ENCODE measurements at places on chromosomes 6 and 20.

DNA sequence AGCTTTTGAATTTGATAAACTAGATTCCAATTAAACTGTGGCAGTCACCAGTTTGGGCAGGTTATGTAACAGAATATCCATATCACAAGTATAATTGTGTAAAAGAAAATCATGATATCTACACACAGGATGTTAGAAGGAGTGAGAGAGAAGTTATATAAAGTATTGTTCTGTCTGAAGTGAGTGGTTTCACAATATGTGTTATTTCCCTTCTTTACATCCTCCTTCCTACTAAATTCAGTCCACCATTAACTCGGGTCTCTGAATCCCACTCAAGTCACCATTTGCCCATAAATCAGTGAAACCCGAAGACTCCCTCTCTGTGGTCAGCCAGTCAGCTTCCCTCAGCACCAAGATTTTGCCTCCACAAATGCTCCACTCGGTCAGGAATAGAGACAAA, 796 bp downstream of the HLA-DQB1 start:
- DNase-seq = no peak

DNA sequence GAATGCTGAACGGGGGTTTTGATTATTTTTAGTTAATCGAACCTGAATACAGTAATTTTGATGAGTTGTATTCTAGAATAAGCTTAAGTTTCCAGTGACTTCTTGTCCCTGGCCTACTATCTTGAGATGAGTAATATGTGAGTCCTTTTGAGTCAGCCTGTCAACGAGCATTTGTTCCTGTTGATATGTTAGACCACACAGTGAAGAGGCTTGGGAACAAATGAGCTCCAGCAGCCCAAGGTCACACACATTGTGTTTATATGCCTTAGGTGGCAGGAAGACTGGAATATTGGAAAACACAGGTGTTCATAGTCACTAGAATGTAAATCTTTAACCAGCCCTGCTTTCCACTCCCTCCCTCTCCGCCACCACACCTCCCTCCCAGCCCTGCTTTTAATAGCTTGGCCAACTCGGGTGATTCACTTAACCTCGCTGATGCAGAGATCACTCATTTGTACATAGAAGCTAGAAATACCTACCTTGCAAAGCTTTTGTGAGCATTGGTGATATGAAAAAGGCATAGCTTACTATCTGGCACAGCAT, 9.1 kb downstream of the SMPDL3A start:
- no peak for DNase-seq

DNA sequence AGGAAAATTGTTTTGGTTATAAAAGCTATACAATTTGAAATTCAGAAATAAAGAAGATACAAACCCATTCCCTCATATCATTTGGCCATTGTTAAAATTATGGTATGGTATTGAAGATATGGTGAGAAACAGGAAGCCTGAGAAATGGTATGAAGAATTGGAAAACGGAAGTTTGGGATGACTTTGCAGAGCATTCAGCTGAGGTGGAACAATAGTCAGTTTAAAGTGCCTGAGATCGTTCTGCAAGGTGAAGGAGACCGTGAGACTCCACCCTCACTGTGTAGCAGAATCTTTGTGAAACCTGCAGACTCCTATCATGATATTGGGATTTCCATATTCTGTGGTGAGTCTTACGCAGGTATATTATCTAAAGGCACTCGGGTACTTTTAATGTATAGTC, 97.3 kb downstream of the ADGRB3 start:
- DNase-seq = no peak

GRCh38 chr6:146470091-146470770, 73.4 kb upstream of the RAB32 start:
- DNase-seq = no peak

GRCh38 chr6:157668713-157669112, 154.3 kb upstream of the SNX9 start:
- DNase-seq = no peak

DNA sequence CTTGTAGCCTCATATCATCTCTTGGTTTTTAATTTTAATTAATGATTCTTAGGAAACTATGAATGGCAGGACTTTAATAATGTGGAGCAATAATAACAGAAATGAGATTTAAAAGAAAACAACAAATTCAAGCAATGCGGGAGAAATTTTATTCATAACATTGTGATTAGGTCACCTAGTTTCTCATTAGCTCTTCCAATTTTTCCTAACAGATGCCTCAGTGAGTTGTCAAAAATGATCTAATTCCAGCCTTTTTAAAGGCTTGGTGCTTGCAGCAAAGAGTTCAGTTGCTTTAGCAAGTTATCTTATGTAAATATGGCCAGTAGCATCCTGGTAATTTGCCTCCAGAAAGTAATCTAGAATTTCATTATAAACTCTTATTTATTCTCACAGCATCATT, 20.4 kb downstream of the PDE7B start:
- no peak for DNase-seq

GRCh38 chr20:33540427-33540826, 50.5 kb downstream of the CBFA2T2 start:
- no peak for DNase-seq

GRCh38 chr6:143732536-143732935, 54.8 kb downstream of the PHACTR2 start:
- no peak for DNase-seq

DNA sequence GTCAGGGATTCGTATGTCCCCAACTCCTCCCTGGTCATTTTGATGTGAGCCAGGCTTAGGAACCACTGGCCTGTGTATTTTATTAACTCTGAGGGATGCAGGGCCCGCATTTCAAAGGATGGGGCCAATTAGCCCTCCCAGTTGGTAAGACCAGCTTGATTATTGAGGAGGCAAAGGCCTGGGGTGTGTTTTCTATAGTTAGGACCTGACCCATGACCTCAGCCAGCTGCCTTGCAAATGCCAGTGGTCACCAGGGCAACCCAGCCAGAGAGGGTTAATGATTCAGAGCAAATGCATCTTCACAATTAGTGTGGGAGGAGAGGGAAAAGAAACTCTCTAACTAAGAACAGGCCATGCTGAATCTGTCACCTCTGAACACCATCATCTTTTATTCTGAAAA, 835.4 kb downstream of the MAFB start:
- no peak for DNase-seq

DNA sequence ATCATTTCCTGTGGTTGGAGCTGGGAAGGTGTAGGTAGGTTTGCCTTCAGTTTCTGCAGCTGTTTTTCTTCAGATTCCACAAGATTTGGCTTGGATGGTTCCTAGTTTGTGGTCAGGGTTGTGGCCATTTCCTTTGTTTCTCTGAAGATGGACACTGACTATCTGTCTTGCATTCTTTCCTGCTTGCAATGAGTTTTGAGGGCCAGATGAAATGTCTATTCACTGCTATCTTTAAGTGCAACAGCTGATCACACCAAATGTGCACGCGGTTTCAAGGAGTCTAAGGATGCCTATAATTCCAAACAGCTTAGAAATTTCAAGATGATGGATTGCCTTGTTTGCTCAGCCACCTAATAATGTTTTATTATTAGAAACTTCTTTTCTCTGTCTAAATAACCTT, 28.4 kb downstream of the IL20RA start:
- DNase-seq = no peak

GRCh38 chr6:144855812-144856531, 570.8 kb downstream of the UTRN start:
- DNase-seq = no peak

GRCh38 chr20:49989234-49990065, 6.7 kb downstream of the SNAI1 start:
- DNase-seq = no peak

DNA sequence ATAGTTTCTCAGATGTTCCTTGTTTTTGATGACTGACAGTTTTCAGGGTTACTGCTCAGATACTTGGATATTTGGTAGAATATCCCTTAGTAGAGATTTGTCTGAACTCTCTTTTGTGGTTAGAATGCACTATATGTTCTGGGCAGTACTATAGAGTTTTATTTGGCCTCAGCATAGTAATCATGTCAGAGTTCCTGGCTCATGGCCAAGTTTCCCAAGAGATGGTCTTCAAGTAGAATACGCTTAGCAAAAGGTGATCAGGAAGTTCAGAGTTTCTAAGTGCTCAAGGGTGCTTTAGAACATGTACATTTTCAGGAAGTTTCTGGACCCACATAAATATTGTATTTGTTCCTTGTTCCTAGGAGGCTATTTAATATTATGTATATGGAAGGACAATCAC, 1209.7 kb upstream of the GJE1 start:
- DNase-seq = no peak

DNA sequence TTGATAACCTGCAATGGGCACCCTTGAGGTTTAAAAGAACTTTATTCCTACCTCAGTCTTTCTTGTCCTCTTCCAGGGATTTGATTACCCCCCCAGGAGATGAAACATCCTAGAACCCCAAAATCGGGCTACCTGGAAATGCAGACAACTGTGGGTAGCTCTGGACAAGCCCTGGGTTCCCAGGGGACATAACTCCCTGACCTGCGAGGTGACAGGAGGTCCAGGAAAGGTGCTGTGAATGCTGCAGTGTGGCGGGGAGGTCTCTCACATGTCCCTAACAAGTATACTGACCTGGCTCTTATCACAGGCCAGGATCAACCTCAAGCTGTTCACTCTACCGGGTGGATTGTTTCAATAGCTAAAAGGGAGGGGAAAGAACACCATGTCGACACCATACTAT, 11.6 kb downstream of the JAG1 start:
- no peak for DNase-seq

- no peak for DNase-seq
Observed at GRCh38 chr6:157670466-157671186, 152.4 kb upstream of the SNX9 start.

DNA sequence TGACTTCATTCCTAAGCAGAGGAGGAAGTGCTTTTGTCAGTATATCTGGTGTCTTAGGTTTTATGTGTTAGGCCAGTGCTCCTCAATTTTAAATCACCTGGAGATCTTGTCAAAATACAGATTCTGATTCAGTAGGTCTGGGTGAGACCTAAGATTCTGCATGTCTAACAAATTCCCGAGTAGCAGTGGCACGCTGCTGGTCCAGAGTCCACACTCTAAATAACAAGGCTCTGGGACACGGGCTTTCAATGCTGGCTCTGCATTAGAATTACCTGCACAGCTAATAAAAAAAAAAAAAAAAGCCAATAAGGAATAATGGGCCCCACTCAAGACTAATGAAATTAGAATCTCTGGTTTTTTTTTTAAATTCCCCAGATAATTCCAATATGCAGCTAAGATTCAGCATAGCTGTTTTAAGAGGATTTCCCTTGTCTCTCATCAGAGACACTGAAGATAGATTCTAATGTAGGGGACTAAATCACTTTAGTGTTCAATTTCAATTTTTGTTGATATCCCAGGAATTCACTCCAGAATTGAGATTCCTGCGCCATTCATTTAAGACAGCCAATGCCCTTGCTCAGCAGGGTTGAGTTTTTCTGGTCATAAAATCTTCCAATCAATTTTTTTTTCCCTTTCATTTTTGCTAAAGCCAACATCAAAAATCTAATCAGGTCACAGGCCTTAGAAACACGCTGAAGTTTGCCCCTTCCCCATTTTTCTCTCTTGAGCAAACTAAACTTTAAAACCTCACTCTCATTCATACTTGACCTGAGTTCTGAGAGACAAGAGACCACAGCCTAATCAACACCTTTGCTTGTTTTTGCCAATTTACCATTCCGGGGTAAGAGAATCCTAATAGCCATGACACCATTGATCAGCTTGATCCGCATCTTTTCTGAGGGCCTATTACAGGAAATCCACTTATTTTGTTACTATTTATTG, 2.4 kb downstream of the TDP2 start:
- DNase-seq = no peak

- no peak for DNase-seq
Observed at GRCh38 chr6:50091641-50092040, 41.9 kb upstream of the DEFB112 start.

GRCh38 chr20:39049148-39049547, 87.0 kb downstream of the DHX35 start:
- no peak for DNase-seq

DNA sequence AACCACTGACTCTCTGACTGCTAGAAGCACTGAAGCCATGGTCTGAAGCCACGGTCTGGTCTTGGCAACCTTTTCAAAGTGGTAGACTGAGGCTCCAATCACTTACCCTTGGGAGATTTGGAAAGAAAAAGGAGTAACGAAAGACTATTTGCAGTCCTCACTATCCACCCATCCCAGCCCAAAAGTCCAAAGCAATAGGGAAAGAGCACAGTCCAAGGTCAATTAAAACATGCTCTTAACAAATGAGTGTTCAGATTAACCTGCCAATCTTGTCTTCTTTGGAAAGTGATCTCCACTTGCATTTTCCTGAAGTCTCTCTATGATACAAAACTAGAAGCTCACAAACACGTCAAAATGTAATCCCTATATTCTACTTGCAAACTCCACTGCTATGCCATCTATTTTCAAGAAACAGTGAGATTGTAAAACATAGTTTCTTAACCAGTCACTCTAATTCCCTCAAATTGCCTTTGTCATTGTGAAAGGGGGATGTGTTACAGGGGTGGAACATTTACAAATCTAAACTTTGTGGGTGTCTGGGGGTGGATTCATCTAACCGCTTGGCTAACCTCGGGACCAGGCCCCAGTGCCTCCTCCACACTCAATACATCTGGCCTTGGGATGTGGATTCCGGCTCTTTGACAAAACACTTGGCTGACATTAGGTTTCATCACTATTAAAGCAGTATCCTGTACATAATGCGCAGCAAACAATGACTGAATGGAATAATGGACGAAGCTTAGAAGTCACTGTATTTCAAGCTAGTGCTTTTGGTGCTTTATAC, 56.4 kb downstream of the B4GALT5 start:
- no peak for DNase-seq

DNA sequence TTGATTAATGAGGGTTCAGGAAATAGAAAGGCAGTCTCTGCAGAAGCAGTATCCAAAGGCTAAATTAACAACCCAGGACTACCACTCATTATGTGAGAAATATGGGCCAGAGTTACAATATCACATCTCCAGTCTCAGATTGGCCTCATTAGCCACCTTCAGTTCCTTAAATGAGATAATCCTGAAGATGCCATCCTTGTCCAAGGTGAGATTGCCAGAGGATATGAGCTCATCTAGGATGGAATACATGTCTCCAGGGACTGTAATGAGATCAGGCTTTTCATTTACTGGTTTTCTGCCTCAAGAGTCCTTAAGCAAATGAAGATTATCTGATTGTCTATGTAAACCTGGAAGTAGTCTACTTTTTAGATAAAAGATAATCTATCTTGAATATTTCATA, 196.3 kb downstream of the FUT9 start:
- no peak for DNase-seq

- DNase-seq = no peak
Observed at GRCh38 chr6:166507809-166508564, 78.5 kb downstream of the RAMACL start.

DNA sequence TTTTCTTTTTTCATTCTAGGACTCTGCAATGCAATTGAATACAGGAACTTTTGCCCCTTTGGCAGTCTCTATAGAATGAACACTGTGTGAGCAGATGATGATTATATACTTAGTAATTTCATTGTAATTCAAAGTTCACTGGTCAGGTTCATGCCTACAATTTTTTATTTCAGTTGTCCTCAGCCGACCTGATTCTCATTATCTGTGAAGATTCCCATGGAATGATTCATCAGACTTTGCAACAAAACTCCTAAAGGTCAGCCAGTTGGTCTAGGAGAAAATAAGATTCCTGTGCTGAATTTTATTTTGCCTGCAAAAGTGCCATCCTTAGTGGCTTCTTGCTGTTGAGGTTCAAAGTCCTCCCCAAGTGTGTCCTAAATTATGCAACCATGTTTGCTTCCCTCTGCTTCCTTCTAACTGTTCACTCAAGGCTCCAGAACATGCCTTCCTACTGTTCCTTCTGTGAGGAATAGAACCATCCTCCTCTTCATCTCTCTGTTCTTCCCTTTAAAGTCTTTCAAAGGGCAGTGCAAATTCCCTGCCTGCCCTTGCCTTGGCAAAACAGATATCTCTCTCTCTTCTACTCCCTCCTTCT, 194.2 kb upstream of the CNR1 start:
- no peak for DNase-seq

Data from stimulated activated CD8-positive, alpha-beta memory T cell treated with anti-CD3 and anti-CD28 coated beads, Interleukin-7, amount 100 ng/mL, for 4 hours (primary cell).